GM06990 (cell line): ENCODE measurements at places on chromosomes 5 and 9.

GRCh38 chr5:28296254-28297013 lies 1258.0 kb upstream of the CDH9 start:
- DNase-seq: no peak

DNA sequence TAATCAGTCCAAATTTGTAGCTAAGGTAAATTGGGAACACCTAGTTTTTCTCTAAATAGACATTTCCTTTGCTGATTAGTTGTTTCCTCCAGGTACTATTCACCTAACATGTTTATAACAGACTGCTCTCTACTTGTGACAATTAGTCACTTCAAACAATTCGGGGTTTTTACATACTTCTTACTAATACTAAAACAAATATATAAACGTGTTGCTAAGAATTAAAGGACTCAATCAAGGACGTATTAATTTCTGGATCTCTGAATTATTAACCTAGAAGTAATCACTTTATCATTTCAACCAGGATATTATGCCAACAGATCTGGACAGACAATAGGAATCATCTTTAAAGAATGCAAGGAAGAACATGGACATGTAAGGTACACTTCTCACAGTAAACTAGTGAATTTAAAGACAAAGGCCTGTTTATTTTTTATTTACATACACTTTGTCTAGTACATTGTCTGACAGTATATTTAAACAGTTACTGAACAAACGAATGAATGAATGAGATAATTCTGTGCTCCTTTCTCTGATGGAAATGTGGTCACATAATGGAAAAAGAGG lies 22.3 kb downstream of the PJA2 start:
- DNase-seq: no peak

GRCh38 chr5:57174890-57175510 lies 1.1 kb downstream of the GPBP1 start:
- DNase-seq: no peak

- no peak for DNase-seq
These were observed 166.6 kb downstream of the AP3B1 start for GRCh38 chr5:78127875-78128274.
